ENCODE measurements at places on chromosomes 2 and 18.

DNA sequence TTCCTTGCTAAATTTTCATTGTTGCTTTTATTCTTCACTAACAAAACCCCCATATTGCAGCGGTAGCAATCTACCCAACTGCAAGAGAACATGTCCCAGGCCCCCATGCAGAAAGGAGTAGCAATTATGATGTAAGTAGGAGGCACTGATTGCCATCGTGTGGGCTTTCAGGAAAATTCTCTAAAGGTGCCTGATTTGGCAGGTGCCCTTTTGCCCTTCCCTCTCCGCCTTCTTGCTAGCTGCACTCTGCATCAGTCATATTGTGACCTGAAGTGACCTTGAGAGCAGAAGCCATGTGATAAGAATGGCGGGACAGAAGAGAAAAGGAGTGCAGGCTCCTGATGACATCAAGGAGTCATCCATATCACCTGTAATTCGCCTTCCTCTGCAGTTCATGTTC, 112.1 kb downstream of the NCKAP5 start:
- DNase-seq, result no peak

GRCh38 chr2:216354306-216354705, 18.0 kb downstream of the MARCHF4 start:
- DNase-seq, result no peak

DNA sequence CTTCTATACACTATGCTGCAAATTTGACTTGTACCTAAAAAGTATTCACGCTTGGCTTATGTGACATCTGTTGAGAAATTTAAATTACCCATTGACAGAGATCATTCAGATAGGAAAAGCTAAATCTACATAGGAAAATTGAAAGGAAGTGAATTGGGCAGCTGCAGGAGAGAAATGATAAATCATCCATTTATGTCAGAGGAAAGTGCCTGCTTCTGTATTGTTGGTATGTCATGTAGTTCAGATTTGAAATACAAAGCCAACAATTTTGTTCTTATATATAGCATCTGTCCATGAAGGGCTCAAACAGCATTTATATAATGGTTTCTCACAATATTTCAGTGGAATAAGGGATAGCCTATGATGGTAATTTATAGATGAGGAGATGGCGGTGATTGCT, 17.6 kb downstream of the LINC00305 start:
- no peak for DNase-seq

GRCh38 chr2:42984617-42985016, 192.2 kb upstream of the HAAO start:
- no peak for DNase-seq

DNA sequence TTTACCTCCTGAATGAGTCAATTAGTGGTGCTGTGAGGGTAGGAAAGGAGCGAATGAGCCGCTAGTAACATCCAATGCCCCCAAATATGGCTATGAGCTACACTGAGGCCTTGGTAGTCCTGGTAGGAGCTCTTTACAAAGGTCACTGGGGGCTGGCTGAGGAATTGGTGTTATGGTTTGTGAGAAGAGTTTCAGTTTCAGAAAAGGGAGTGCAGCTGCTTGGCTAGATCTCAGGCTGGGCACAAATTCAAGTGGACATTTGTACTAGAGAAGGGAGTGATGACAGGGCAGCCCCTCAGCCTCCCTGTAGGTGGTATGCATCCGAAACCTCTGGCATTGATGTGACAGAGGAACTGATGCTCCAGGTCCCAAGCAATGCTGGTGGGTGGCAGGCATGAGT, 13.9 kb upstream of the PAIP2B start:
- no peak for DNase-seq

- DNase-seq, result no peak
Observed at GRCh38 chr2:7692657-7693161, 775.5 kb downstream of the RNF144A start.

GRCh38 chr2:207868855-207869596, 99.3 kb upstream of the FZD5 start:
- DNase-seq, result no peak

DNA sequence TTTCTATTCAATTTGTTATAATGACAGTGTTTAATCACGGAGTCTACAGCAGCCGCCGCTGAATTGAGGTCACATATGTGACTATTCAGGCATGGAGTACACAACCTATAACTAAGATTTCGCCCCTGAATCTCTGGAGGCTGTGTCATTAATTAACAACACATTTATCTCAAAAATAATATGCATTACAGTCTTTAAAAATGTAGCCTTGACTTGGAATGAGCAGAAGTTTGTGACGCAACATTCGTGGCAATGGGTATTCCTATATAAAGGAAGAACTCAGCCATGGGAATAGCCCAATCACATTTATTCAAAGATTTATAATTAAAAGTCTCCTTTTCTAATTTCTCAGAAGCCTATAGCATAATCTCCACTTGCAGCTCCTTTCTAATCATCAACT, 60.6 kb upstream of the LYPD1 start:
- DNase-seq, result no peak

- no peak for DNase-seq
Observed at GRCh38 chr2:190044866-190045265, 17.7 kb downstream of the MSTN start.

DNA sequence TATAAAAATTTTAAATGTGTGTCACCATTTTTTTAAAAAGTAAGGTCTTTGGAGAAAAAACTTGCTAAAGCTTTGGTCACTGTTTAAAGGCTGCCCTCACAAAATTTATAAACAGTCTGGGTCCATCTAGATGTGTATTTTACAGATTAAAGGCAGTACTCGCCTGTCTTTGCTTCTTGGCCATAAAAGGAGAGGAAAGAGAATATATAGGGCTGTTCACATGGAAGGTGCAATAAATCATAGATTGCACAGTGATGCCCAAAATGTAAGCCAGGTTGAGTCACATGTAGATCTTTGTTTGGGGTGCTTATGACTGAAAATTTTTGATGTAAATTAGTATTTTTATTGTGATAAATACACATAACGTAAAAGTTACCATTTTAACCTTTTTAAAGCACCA, 55.6 kb downstream of the MTCL1 start:
- no peak for DNase-seq

DNA sequence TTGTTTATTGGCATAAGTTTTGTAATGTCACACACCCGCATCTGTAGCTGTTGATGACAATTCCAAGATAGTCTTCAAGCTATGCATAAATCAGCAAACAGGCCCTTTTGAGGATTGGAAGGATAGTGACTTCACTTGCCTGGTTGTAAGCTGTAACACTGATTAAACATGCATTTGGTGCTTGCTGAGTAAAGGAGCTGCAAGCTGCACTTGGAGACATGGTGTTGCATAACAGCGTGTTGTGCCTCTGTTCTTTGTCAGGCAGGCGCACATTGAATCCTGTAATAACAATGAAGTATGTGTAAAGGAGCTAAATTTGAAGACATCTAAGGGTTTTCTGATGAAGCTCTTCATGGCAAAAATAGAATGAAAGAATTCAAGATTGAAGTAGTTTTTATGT, 68.7 kb upstream of the TTC27 start:
- DNase-seq, result no peak

- DNase-seq, result no peak
Observed at GRCh38 chr2:129733041-129733440, 246.4 kb upstream of the RAB6C start.

DNA sequence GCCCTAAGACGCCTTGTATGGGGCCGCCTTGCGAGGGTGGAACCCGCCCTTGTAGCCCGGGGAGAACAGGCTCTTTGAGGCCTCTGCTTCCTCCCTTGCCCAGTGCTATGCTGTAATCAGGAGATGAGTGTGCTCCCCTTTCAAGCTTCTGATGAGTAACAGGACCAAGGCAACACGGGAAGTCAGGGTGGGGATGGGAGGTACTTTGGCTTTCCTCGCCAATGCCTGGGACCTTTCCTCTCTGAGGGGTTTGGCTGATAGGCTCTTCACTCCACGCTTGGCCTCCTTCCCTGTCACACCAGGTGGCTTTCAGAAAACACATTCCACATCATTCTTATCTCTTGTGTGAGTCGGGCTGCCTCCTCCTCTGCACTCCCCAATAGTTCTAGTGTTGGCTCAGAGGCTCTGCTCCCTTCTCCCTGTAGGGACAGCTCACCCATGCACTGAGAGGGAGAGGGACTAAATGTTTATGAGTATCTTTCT, 223.7 kb upstream of the TRIB2 start:
- no peak for DNase-seq

DNA sequence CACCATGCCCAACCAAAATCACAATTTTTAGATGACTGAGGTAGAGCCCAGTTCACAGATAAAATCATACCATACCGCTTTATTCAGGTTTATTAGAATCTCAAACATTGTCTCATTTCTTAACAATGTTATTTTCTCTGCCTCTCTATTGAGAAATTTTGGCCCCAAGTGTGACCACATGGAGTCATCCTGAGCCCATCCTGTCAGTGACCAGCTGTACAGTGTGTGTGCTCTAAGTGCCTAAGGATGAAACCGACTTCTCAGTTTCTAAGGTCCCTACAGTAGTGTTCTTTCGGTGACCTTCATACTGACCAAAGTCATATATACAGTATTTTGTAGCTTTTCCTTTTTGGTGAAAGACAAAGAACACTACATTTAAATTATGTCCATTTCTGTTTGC, 123.7 kb upstream of the MSTN start:
- DNase-seq, result no peak

- no peak for DNase-seq
Observed at GRCh38 chr18:49988101-49988500, 174.8 kb upstream of the ACAA2 start.

DNA sequence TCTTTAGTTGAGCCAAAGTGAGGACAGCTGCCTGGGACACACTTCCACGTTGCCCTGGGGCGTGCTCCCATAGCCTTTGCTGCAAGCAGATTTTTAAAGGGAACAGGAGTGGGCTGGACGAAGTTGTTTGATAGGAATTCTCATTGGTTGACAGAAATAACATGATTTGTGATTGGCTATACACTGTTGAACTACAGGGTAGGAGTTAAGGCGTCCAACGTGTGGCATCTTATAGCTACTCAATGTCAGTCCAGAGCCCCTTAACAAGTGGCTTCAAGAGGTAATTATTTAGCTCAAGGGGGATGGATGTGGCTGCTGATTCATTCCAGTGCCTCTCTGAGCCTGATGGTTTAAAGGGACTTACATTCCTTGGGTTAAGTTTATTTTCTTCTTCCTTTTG, 65.5 kb downstream of the ACAA2 start:
- no peak for DNase-seq

DNA sequence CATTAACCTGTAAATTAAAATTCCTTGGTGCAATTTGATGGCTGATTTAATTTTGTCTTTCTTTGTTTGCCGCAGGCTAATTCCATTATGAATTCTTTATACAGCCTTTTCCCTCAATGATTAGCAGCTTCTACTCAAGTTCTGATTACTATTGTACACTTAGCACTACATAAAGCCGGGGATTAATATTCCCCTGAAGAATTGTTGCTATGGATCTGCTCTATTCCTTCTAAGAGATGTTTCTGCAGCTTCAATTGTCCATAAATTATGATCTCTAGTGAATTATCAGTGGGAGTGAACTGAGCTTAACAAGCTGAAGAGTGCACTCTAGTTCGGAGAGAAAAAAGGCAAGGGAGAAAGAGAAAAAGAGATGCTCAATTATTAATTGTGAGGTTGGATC, 433.7 kb upstream of the SPRED2 start:
- no peak for DNase-seq

- no peak for DNase-seq
Observed at GRCh38 chr18:3973191-3973850, 481.8 kb downstream of the DLGAP1 start.

GRCh38 chr2:111100087-111100764, 20.5 kb upstream of the BCL2L11 start:
- no peak for DNase-seq

DNA sequence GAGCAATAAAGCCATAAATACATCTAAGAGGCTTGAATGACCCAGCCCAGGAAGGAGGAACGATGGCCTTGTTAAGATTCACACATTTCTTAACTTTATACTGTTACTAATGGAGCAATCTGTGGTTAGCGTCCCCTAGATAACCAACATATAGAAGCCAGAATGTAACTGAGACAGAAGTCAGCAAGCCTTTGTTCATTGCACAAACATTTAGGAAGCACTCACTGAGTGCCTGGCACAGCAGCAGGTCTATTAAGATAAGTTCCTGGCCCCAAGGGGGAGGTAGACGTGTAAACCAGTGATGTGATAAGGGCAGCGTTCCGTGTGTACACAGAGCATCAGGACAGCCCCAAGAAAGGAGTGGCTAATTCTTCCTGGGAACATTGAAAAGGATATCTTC, 63.6 kb upstream of the ATL2 start:
- no peak for DNase-seq

DNA sequence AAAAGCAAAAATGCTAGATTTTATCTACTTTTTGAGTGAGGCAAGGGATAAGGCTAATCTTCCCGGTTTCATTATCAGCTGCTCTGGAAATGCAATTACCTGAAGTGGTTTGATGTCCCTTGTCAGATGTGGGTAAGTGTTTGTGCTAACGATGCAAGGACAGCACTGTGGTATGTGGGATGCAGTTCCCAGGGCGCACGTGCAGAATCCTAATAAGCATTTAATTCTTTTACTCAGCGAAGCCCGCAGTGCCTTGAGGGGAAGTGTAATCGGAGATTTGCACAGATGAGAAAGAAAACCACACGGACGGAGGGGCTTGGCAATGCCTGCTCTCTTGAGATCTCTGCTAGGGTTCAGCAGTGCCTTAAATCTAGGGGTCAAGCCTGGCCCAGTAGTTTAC, 108.5 kb upstream of the LYPD6 start:
- DNase-seq, result no peak

- DNase-seq, result no peak
Observed at GRCh38 chr2:201648-202433, 62.0 kb downstream of the SH3YL1 start.

DNA sequence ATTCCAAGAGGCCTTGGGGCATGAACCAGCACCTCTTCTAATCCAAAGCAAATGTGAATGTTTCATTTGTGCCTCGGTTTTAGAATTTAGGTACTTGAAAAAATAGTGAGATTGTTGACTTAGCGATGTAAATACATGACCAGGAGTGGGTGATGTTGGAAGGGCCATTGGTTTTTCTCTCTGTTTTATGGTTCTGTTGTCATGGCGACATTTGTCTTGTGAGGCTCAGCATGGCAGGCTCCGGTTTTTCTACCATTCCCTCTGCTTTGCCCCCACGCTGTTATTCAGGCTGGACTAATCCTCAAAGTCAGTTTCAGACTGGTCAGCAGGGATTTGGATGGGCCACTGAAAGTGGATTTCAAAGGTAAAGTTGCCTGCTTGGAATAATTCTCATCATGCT, 255.4 kb downstream of the ALPK2 start:
- no peak for DNase-seq

DNA sequence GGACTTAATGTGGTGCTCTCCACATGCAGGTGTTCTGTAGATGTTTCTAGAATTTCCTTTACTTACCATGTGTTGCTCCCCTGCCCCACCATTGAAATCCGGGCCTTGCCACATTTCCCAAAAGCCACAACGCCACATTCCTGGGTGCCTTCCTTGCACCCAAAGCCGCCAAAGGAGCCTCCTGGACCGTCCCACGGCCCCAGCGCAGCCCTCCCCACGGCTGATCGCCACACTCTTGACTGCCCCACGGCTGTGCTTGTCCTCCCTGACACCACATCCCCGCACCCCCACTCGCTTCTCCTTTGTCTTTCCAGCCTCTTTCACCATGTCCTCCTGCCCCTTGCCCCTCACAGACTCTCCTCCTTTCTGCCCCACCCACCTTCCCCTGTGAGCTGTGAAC, 40.2 kb upstream of the CHMP1B start:
- no peak for DNase-seq

Data from B cell (primary cell).